A549 treated with DMSO at 1 μM for 4 hours (cell line): ENCODE measurements at places on chromosomes 13 and 19. TPM values are rescaled to one million over a fixed set of nuclear protein-coding genes. Genes with fewer than 3 reads are reported as not detected.

Gene ZNF563
- total RNA-seq, result not detected in 5 replicates

Gene ZNF571
- 0.72 to 1.1 TPM (median 0.99 TPM) in 5 replicates for total RNA-seq

Gene ZSCAN4
- not detected in 5 replicates for total RNA-seq

Gene METTL21C
- total RNA-seq, result not detected in 5 replicates

Gene ZNF99
- total RNA-seq, result not detected in 5 replicates

Gene ACTL9
- total RNA-seq, result not detected in 5 replicates

Gene SETDB2
- total RNA-seq, result 1.9 to 2.6 TPM (median 2.3 TPM) in 5 replicates

Gene SLAIN1
- total RNA-seq, result 0.53 to 1.0 TPM (median 0.55 TPM) in 5 replicates
